ENCODE measurements at places on chromosomes 1 and 21.

GRCh38 chr1:61224609-61225008, 142.2 kb downstream of the NFIA start:
- peak; percentile 59 for DNase-seq

DNA sequence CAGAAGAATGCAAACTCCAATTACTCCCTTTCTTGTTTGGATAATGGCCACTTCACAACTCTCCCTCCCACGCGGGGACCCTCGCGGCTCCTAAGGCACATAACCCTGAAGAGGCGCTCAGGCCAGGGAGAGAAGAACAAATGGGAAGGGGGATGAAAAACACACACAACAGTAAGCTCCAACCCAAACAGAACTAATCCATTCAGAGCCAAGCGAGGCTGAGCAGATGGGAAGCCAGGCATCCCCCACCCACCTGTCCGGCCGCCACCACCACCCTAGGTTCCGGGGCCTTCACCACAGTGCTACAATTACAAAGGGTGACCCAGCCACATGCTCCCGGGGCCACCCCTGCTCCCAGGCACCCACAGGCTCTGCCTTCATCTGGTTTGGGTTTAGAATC, 101.5 kb downstream of the MRPL37 start:
- no peak for DNase-seq

DNA sequence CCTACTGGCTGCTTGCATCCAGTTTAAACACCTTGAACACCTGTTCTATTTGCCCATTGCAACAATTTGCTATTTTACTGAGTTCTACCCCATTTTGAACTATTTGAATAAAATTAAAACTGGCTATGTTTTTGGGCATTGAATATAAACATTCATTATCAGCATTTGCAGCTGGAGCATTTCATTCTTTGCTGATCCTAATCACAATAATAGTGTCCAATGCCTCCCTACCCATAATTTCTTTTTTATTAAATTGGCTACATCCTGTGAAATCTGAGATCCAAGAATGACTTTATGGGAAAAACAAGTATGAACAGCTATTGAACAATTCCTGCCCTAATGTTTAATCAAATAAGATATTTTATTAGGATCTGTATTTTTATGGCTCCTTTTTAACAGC, 447.9 kb downstream of the PLA2G4A start:
- DNase-seq: no peak

DNA sequence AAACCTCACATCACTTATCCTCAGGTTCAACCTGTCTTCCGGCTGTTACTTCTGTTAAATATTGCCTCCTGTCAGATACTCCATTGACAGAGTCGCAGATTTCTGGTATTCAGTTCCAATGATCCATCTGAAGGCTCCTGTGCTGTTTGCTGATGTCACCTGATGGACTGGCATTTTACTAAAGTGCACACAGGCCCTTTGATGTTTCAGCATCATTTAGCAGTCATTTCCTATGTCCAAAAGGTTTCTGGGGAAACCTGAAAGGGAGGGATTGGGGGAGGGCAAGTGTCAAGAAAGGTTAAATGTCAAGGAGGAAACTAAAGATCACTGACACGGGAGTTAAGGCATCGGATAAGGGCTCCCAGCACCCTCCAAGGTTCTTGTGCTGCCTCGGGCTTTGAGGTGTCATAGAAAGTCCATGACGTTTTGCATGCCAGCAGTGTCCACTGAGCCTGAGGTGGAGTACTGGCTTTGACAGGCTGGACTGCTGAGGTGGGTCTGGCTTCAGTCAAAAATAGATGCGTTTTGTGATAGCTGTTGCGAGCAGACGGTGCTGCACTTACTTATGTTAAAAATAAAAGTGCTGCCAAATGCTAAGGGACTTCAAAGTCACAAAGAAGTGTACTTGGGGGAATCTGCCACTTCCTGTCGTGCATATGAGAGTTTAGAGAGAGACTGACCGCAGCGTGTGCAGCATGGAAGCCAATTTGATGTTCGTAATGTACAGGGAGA, 30.8 kb downstream of the XCL2 start:
- no peak for DNase-seq

- DNase-seq: no peak
These were observed 12.8 kb upstream of the MRPL9 start for GRCh38 chr1:151775894-151776664.

DNA sequence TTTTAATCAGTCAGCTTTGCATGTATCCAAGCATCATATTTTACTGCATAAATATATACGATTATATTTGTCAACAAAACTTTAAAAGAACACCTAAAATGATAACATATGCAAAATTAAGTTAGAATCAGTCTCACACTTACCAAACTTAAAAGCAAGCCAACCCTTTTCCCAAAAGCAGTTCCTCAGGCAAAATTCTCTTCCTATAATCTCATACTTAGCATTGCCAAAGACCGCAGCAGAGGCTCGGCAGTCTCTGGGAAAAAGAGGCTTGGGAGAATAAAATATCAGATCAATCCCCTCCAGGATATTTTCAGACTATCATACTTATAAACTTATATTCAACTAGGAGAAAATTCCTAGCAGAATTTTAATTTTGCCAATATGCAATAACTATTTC, 93.2 kb upstream of the RGS18 start:
- DNase-seq: no peak

GRCh38 chr1:48808496-48808895, 31.8 kb upstream of the BEND5 start:
- DNase-seq: no peak

- no peak for DNase-seq
These were observed 86.2 kb downstream of the TTC3 start for GRCh38 chr21:37159053-37159776.

DNA sequence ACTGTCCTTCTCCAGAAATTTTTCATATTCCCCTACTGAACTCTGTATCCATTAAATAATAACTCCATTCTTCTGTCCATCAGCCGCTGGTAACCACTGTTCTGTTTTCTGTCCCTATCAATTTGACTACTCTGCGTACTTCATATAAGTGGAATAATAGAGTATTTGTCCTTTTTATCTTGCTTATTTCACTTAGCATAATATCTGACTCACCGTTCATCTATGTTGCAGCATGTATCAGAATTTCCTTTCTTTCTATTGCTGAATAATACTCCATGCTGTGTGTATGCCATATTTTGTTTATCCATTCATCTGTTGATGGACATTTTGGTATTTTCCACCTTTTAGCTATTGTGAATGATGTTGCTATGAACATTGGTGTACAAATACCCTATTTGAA, 71.9 kb downstream of the CEP350 start:
- no peak for DNase-seq

DNA sequence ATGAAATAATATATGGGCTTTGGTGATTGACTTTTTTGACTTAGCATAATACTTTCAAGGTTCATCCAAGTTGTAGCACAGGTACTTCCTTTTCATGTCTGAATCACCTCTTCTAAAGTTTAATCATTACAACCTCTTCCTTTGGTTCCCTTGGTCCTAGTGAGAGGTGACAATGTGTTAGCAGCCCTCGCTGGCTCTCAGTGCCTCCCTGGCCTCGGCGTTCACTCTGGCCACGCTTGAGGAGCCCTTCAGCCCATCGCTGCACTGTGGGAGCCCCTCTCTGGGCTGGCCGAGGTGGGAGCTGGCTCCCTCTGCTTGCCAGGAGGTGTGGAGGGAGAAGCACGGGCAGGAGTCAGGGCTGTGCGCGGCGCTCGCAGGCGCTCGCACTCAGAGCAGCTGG, 13.0 kb upstream of the RCAN3 start:
- DNase-seq: no peak

DNA sequence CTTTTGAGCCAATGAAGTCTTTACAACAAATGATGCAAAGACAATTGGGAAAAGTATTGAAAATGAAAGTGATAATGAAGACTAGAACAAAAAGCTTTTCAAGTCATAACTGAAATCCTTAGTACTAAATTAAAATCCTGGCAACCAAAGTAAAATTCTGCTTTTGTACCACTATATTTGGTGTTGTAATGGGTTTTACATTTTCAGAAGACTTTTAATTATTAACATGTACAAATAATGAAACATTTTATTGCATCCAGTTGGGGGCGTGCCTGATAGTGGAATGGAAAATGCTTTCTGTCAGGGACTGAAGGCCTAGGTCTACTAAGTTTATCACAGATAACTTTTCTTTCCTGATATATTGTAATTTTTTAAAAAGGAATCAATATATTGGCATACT, 89.4 kb downstream of the SDCCAG8 start:
- DNase-seq: no peak

GRCh38 chr1:3244927-3245315, 175.9 kb downstream of the PRDM16 start:
- no peak for DNase-seq

DNA sequence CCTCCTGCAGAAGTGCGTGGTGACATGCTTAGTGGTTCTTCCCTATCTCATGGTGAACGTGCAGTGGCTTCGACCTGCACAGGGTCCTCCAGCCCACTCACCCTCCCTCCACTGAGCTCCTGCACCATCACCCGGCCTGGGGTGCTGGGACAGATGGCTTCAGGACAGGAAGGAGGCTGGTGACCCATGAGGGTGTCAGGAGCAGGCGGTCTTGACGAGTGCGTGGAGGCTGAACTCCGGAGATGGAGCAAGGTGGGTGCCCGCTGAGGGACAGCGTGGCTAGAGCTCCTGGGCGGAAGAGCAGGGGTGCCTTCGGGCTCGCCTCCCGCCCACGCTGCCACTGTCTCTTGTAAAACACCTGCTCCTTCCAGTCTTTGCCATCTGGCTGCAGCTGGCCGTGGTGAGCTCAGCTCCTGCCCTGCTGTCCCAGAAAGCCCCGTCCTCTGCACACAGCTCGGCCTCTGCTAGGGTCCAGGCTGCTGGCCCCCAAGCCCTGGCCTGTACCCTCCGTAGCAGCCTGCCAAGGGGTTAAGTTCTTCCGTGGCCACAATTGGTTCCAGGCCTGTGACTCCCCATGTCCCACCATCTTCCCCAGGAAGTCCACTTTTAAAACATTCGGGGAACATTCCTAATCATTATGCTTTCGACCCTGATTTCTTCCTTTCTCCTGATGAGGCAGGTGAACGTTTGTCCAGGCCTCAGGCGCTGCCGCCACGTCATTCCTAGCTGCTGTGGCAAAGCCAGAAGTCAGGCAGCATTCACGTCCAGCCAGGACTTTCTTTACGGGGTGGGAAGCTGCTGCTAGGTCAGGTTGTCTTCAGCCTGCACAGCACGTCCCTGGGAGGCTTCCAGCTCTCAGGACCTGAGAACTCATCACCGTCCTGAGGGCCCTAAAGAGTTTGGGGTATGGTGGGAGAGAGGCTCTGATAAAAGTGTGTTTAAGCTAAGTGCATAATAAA, 8.1 kb downstream of the KRTAP10-1 start:
- no peak for DNase-seq

- peak; percentile 45 for DNase-seq
These were observed 157.7 kb downstream of the PIK3R3 start for GRCh38 chr1:45974541-45975269.

DNA sequence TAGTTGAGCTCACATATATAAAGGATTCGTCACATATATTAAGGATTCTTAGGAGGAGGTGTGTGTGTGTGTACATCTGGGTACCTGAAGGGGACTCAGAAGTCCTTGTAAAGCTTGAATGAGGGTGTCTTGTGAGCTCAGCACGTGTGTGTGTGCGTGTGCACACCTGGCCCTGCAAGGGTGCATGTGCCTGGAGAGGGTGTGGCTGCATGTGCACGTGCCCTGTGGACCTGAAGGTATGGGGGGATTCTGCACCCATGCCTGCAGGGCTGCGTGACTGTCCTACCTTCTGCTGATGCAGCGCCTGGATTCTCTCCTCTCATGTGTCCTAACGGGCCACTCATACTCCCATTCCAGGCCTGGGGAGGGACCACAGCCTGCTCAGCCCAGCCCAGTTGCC, 24.0 kb downstream of the EPHA8 start:
- no peak for DNase-seq

DNA sequence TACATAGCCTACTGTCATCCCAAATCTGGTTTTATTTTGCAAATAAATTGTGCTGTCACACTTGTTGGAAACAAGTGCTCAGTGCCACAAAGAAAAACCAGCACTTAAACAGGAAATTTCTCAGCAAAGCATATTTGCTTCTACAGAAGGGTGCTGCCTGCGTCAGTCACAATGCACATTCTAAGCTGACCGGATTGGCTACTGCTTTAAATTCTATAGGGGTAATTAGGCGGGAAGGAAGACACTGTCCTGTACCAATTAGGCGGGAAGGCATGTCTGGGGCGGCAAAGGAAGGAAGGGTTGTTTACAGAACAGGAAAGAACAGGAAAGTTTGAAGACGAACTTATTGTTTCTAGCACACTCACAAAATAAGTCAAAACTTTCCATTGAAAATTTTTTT, 2.8 kb downstream of the IFI16 start:
- no peak for DNase-seq

DNA sequence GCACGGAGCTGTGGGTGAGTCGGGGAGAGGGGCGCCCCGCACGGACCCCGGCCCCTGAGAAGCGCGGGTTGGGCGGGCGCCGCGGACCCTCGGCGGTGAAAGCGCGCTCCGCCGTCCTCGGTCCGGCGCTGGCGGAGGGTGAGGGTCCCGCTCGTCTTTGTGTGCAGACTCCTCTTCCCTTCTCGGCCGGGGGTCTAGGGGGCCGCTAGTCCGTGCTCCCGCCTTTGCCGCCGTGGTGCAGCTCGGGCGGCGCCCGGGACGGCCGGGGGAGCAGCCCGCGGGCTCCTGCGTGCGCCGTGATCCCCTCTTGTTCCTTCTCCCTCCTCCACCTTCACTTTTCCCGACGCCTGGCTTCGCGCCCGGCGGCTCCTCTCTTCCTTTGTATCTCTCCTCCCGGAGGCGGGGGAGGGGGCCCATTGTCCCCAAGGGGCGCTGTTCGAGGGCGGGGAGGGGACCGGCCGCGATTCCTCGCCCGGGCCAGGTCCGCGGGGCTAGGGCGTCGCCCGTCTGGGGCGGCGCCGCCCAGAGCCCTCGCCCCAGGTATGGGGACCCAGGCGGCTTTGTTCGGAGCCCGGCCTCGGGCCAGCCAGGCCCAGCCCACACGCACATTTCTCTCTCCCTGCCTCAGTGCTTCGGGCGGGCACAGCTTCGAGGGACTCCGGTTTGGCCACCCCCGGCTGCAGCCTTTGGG, 519 bp downstream of the FNBP1L start:
- DNase-seq: peak; percentile 56

GRCh38 chr1:62024690-62025089, 170.0 kb upstream of the L1TD1 start:
- peak; percentile 81 for DNase-seq

- no peak for DNase-seq
These were observed 122.7 kb downstream of the CCDC185 start for GRCh38 chr1:223515926-223516325.

GRCh38 chr1:218669431-218669830, 324.3 kb downstream of the TGFB2 start:
- no peak for DNase-seq

DNA sequence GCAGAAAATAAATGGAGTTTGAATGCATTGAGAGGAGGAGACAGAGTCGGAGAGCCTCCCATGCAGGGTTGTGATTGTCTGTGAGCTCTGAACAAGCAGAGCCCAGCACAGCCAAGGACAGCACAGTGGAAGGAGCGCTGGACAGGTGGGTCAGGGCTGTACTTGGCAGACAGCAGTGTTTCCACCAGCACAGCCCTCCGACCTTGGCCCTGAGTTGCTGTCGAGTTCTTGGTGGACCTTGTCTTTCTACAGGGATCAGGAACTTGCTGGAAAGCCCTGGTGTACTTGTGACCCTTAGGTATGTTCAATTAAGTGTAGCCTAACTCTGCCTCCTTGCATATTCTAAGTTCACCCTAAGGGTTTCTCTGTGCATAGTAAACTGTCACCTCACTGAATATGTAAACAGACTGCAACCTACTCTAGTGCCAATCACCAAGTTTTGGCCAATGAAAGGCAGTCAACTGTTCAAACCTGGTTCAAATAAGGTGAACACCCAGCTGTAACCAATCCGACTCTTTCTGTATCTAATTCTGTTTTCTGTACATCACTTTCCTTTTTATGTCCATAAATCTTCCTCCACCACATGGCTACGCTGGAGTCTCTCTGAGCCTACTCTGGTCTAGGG, 86.6 kb upstream of the SLC25A33 start:
- no peak for DNase-seq

- peak; percentile 38 for DNase-seq
These were observed 12.3 kb downstream of the OR2T11 start for GRCh38 chr1:248622570-248623001.
